Naive thymus-derived CD4-positive, alpha-beta T cell (primary cell): ENCODE measurements at places on chromosomes 3 and 15. TPM values are rescaled to one million over a fixed set of nuclear protein-coding genes. Genes with fewer than 3 reads are reported as not detected.

KIF7 gene
- 0.08 TPM for total RNA-seq

ZFYVE19 gene
- 30.5 and 36.9 TPM in 2 replicates for total RNA-seq

UNC13C gene
- total RNA-seq: not detected in 2 replicates

PLS1 gene
- total RNA-seq: 1.6 TPM

SAXO2 gene
- 1.6 TPM for total RNA-seq

OXTR gene
- total RNA-seq: 0.94 and 1.3 TPM in 2 replicates

PPM1L gene
- total RNA-seq: 5.3 TPM

LTK gene
- 6.5 TPM for total RNA-seq

SOX14 gene
- not detected for total RNA-seq

KCNMB3 gene
- total RNA-seq: 0.61 TPM

RASL12 gene
- not detected for total RNA-seq

DNA sequence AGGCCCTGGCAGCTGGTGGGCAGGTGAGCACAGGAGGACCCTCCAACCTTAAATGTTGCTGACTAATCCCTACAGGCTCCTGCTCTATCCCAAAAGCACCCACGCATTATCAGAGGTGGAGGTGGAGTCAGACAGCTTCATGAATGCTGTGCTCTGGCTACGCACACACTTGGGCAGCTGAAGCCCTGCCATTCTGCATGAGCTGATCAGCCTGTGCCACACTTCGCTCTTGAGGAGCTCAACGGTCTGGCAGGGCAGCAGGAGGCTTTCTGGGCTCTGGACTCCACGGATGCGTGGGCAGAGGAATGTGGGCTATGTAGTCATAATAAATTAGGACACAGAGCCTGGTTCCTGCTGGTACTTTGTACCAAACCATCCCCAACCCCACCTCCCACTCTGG is 6.1 kb downstream of the MST1 start:
- no peak overlapping the region for H3K27ac ChIP-seq
- H3K4me3 ChIP-seq: no peak overlapping the region
- H3K27me3 ChIP-seq: no peaks in the 10 kb centered on the region

GRCh38 chr15:73994912-73995622 is 551 bp downstream of the PML start:
- peak overlapping the region; percentile 90 for H3K27ac ChIP-seq
- H3K4me1 ChIP-seq: peaks cover 41% of the 10 kb centered on the region
- no peaks in the 10 kb centered on the region for H3K27me3 ChIP-seq
- peak overlapping the region; percentile 68 for H3K4me3 ChIP-seq
- DNase-seq: no peak
- no peaks in the 10 kb centered on the region for H3K36me3 ChIP-seq

- H3K4me3 ChIP-seq: no peak overlapping the region
- no peak overlapping the region for H3K27ac ChIP-seq
- peaks cover 6% of the 10 kb centered on the region for H3K27me3 ChIP-seq
These were observed 73.9 kb upstream of the CHRNB4 start for GRCh38 chr15:78714890-78715289.

GRCh38 chr3:192302721-192303120 is 424.6 kb downstream of the FGF12 start:
- no peaks in the 10 kb centered on the region for H3K4me1 ChIP-seq
- no peaks in the 10 kb centered on the region for H3K27me3 ChIP-seq
- H3K36me3 ChIP-seq: no peaks in the 10 kb centered on the region

DNA sequence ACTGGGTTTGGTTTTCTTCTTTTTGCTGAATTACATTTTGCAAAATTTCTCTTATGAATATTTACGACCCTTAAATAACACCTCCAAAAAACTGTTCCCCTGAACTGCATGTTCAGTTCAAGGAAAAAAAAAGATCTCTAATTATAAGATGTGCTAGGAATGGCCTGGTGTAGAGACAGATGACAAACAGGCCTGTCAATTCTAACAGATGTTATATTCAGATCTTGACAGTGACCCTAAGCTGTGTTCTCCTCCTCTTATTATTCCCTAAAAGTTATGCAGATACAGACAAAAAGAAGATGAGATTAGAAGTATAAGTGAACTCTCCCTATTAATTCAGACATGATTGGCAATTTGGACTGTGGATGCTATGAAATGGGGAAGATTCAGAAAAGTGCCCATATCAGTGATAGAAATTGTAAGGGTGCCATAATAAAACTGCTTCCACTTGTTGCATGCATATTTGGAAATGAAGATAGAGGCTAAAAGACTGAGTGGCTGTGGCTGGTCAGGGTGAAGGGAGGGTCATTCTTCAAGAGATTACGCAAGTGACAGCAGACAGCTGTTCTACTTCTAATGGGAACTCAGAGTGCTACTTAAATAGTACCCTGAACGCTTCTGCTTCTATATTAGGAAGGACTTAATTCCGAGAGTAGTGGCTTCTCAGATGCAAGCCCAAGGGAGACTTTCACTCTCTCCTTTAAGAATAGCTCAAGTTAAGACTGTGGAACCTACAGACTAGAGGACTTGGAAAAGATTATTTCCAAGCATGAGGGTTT is 75.5 kb downstream of the ADAMTS9 start:
- no peaks in the 10 kb centered on the region for H3K27me3 ChIP-seq
- H3K27ac ChIP-seq: no peak overlapping the region
- H3K4me1 ChIP-seq: no peaks in the 10 kb centered on the region
- no peaks in the 10 kb centered on the region for H3K36me3 ChIP-seq
- no peak overlapping the region for H3K4me3 ChIP-seq

DNA sequence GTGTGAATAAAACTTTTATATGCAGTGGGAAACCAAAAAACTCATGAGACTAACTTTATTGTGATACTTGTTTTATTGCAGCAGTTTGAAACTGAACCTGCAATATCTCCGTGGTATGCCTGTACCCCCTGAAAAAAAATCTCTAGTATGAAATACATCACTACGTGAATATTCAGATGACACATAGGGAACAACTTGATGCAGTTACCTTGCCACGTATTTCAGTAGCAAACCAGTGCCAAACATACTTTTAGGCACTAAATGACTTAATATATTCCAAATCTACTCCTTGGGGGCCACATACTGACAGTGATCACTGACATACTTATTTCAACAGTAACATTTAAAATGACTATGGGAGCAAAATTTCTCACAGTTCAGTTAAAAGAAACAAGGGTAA is 13.8 kb downstream of the CRBN start:
- no peak for DNase-seq
- H3K27me3 ChIP-seq: no peaks in the 10 kb centered on the region
- H3K4me3 ChIP-seq: no peak overlapping the region
- peaks cover 46% of the 10 kb centered on the region for H3K36me3 ChIP-seq

DNA sequence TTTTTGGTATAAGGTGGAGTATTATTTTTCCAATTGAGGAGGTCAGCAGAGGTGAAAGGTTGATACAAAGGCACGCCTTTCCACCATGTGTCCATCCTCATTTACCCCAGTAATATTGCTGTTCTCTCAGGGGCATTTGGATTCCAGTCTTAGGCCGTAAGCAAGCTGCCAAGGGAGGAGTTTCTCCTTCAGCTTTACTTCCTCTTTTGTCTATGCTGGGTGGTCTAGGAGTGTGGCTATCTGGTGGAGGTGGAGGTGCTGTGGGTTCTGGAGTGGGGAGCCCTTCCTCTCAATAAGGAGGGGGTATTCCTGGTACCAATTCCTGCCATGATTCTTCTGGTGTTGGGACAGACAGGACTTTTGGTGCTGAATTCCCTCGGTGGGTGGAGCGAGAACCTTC is 340.6 kb downstream of the KCNH8 start:
- no peaks in the 10 kb centered on the region for H3K27me3 ChIP-seq
- no peaks in the 10 kb centered on the region for H3K4me1 ChIP-seq
- H3K36me3 ChIP-seq: no peaks in the 10 kb centered on the region
- no peak overlapping the region for H3K4me3 ChIP-seq
- H3K27ac ChIP-seq: no peak overlapping the region

DNA sequence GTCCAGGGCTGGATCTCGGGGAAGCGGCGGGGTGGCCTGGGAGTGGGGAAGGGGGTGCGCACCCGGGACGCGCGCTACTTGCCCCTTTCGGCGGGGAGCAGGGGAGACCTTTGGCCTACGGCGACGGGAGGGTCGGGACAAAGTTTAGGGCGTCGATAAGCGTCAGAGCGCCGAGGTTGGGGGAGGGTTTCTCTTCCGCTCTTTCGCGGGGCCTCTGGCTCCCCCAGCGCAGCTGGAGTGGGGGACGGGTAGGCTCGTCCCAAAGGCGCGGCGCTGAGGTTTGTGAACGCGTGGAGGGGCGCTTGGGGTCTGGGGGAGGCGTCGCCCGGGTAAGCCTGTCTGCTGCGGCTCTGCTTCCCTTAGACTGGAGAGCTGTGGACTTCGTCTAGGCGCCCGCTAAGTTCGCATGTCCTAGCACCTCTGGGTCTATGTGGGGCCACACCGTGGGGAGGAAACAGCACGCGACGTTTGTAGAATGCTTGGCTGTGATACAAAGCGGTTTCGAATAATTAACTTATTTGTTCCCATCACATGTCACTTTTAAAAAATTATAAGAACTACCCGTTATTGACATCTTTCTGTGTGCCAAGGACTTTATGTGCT is 527 bp downstream of the B2M start:
- peak; percentile 53 for DNase-seq
- H3K4me3 ChIP-seq: peak overlapping the region; percentile 83
- peaks cover 30% of the 10 kb centered on the region for H3K36me3 ChIP-seq
- H3K4me1 ChIP-seq: peaks cover 18% of the 10 kb centered on the region
- peak overlapping the region; percentile 95 for H3K27ac ChIP-seq
- no peaks in the 10 kb centered on the region for H3K27me3 ChIP-seq

- H3K36me3 ChIP-seq: no peaks in the 10 kb centered on the region
- H3K4me1 ChIP-seq: no peaks in the 10 kb centered on the region
- H3K27me3 ChIP-seq: no peaks in the 10 kb centered on the region
- no peak overlapping the region for H3K27ac ChIP-seq
- no peak for DNase-seq
These were observed 157.5 kb upstream of the FRG2C start for GRCh38 chr3:75506603-75507002.

- H3K27ac ChIP-seq: no peak overlapping the region
- H3K27me3 ChIP-seq: no peaks in the 10 kb centered on the region
- H3K36me3 ChIP-seq: no peaks in the 10 kb centered on the region
- H3K4me3 ChIP-seq: no peak overlapping the region
- H3K4me1 ChIP-seq: no peaks in the 10 kb centered on the region
These were observed 366.5 kb downstream of the LPP start for GRCh38 chr3:188520466-188520865.

- H3K27me3 ChIP-seq: no peaks in the 10 kb centered on the region
- no peaks in the 10 kb centered on the region for H3K4me1 ChIP-seq
- no peaks in the 10 kb centered on the region for H3K36me3 ChIP-seq
These were observed 164.6 kb upstream of the CCDC54 start for GRCh38 chr3:107212618-107213017.

- H3K4me3 ChIP-seq: no peak overlapping the region
- H3K27me3 ChIP-seq: no peaks in the 10 kb centered on the region
- H3K4me1 ChIP-seq: no peaks in the 10 kb centered on the region
- peak; percentile 53 for DNase-seq
These were observed 162.4 kb upstream of the CFAP20DC start for GRCh38 chr3:59212128-59212779.

- no peak overlapping the region for H3K4me3 ChIP-seq
- H3K36me3 ChIP-seq: peaks cover 4% of the 10 kb centered on the region
- DNase-seq: no peak
- no peak overlapping the region for H3K27ac ChIP-seq
- peaks cover 14% of the 10 kb centered on the region for H3K4me1 ChIP-seq
These were observed 4.1 kb downstream of the RCN2 start for GRCh38 chr15:76935620-76936019.

- peak overlapping the region; percentile 95 for H3K27ac ChIP-seq
- no peaks in the 10 kb centered on the region for H3K36me3 ChIP-seq
- DNase-seq: no peak
- peaks cover 14% of the 10 kb centered on the region for H3K4me1 ChIP-seq
- H3K27me3 ChIP-seq: no peaks in the 10 kb centered on the region
These were observed 1.7 kb downstream of the HYAL2 start for GRCh38 chr3:50320853-50321335.

DNA sequence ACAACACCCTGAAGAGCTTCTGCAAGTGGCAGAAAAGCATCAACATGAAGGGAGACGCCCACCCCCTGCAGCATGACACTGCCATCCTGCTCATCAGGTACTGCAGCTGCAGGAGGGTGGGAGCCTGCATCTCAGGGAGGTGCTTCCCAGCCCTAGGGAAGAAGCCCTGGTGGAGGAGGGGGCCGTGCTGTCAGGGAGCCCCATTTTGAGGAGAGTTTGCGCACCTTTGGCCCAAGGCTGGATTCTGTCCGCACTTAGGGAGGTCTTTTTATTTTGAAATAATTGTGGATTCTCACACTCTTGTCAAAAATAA is 42.1 kb downstream of the SAXO2 start:
- H3K36me3 ChIP-seq: no peaks in the 10 kb centered on the region
- H3K4me1 ChIP-seq: no peaks in the 10 kb centered on the region
- H3K27me3 ChIP-seq: no peaks in the 10 kb centered on the region

- H3K27ac ChIP-seq: no peak overlapping the region
- no peak for DNase-seq
- H3K4me3 ChIP-seq: no peak overlapping the region
- H3K4me1 ChIP-seq: no peaks in the 10 kb centered on the region
- no peaks in the 10 kb centered on the region for H3K27me3 ChIP-seq
These were observed 80.2 kb downstream of the MTHFS start for GRCh38 chr15:79816571-79816970.

GRCh38 chr3:15585111-15585845 is 16.1 kb downstream of the HACL1 start:
- no peak for DNase-seq
- no peak overlapping the region for H3K4me3 ChIP-seq
- H3K27ac ChIP-seq: no peak overlapping the region

- H3K4me1 ChIP-seq: peaks cover 10% of the 10 kb centered on the region
- no peak for DNase-seq
- no peaks in the 10 kb centered on the region for H3K27me3 ChIP-seq
These were observed 979 bp downstream of the CCDC71 start for GRCh38 chr3:49164983-49165720.
